Renal cortical epithelial cell (primary cell): ENCODE measurements at places on chromosomes 5 and 9. TPM values are rescaled to one million over a fixed set of nuclear protein-coding genes. Genes with fewer than 3 reads are reported as not detected.

The PPP3R2 gene
- total RNA-seq, result not detected in 2 replicates

The F2RL1 gene
- total RNA-seq, result 119 and 170 TPM in 2 replicates

The SNX18 gene
- total RNA-seq, result 11.6 and 16.7 TPM in 2 replicates

The ACTL7B gene
- not detected in 2 replicates for total RNA-seq

The CD180 gene
- not detected in 2 replicates for total RNA-seq

The PCDHGA4 gene
- 0.87 and 2.1 TPM in 2 replicates for total RNA-seq
